ENCODE measurements at places on chromosomes 7 and 10.

DNA sequence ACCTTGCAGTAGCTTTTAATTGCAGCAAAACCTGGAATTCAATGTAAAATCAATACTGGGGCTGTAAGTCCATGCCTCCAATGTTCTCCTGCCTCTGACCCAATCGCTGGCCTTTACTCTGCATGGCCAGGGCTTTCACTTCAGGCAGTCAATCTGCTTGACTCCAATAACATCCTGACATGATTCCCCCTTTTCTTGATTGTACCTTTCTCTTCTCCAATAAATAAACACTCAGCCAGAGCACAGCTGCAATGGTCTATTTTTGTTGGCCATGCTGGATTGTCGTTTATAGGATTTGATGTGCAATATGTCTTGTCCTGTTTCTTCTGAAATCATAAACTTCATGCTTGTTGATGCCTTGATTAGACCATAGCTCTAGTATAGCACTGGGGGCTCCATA lies 97.8 kb upstream of the COL1A2 start:
- DNase-seq = no peak

DNA sequence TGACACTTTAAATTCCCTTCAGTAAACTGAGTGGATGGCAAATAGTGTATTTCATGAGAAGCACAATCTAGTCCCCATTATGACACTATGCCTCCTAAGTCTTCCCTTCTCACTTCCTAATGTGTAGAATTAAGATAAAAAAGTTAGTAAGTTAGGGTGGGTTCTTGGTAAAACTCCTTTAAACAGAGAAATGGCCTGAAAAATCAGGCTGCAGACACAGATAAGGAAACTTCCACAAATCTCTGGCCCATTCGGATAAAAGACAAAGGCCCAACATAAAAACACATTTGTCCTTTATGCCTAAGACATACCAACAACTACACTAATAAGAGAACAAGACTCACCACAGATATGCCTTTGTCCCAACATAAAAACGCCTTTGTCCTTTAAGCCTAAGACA lies 21.5 kb downstream of the AKR1C8 start:
- DNase-seq = no peak

DNA sequence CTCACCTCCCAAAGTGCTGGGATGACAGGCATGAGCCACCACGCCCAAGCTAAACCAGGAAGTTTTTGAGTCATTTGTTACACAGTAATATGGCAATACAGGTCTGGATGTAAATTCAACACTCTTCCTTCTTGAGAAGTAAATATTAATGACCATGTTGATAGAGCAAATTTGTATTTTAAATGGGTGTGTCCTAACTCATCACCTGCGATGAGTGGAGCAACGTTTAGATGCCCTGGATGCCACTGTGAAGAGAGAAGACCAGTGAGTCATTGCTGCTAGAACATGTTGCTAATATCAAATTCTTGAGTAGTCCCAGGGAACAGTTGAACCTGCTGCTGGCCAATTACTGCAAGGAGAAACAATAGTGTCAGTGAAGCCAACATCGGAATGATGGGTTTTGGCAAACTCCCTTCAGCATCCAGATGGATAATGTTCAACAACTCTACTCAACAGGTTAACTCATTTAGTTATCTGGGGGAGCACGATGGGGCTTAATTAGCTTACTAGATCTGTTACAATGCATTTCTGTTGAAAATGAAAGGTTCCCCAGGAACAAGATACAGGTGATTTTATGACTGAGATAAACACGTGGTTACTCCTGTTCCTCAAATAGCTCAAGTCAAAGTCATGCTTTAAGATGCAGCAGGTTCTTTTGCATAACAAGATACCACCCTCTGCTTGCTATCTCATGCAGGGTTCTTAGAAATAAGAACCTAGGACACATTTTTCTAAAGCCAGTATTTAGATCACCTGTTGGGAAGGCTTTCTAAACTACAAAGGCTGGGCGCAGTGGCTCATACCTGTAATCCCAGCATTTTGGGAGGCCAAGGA lies 146.8 kb downstream of the CALN1 start:
- DNase-seq = no peak

DNA sequence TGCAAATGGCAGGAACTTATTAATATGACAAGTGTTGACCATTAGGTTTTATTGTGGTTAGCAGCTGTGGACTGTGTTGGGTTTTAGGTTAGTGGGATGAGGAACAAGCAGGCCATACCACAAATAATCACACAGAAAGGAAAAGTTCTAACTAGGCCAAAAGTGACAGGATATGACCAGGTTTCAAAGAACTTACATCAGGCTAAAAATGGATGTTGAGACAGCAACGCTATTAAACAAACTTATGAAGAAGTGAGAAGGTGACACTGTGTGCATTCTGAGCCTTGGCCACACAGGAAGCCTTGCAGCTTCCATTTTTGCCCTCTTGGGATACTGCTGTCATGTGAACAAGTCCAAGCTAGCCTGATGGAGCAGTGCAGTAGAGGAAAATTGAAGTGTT lies 568.8 kb downstream of the HTR7 start:
- no peak for DNase-seq

GRCh38 chr10:77841711-77842375 lies 84.7 kb downstream of the DLG5 start:
- DNase-seq = no peak

DNA sequence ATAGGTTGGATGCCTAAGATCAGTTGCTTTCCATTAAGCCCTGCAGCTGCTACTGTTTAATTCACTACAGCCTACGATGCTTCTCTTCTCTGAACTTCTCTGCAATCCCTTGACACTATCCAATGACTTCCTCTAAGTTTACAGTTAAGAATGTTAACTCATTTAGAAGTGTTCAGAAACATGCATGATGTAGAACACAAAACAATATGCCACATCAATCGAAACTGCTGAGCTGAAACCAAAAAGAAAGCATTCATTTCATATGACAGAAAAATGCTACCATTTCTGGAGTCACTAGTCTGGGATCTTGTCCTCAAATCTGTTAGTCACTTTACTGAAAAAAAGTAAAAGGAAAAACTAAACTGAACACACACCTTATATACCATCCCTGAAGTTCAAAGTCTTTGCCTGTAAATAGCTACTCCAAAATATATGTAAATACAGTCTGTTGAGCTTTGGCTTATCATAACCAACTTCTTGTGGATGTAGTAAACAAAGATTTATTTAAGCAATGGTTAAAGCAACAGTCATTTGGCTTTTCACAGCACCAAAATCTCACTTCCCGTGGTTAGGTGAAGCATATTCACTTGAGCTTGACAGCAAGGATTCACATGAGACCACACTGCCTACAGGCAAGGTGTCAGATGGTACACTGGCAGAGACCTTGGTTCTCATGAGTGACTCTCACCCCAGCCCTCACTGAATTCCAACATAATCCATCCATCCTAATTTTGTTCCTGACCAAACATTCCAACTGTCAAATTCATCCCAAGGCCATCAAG lies 187.0 kb downstream of the PPP1R17 start:
- DNase-seq = no peak

DNA sequence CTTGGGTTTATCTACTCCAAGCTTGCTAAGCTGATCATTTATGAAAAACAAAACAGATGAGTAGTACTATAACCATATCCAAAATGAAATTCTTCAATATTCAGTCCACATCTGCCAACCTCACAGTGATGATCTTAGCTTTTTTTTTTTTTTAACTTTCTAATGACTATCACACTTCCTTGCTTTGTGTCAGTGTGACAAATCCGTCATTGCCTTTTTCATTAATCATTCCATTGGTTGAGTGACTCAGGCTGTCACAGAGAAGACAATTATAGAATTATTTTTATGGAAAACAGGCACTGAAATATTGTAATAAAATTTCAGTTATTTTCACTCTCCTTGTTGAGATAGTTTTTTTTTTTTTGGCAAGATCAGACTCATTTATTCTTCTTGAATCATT lies 70.7 kb downstream of the CPVL start:
- no peak for DNase-seq

GRCh38 chr10:100923580-100923979 lies 10.8 kb downstream of the SLF2 start:
- no peak for DNase-seq

- no peak for DNase-seq
Observed at GRCh38 chr7:49243521-49243920, 319.2 kb downstream of the CDC14C start.

All from activated CD8-positive, alpha-beta memory T cell treated with anti-CD3 and anti-CD28 coated beads for 1 hour (primary cell).